H1 (cell line): ENCODE measurements at places on chromosomes 12 and 14. TPM values are rescaled to one million over a fixed set of nuclear protein-coding genes. Genes with fewer than 3 reads are reported as not detected.

DNA sequence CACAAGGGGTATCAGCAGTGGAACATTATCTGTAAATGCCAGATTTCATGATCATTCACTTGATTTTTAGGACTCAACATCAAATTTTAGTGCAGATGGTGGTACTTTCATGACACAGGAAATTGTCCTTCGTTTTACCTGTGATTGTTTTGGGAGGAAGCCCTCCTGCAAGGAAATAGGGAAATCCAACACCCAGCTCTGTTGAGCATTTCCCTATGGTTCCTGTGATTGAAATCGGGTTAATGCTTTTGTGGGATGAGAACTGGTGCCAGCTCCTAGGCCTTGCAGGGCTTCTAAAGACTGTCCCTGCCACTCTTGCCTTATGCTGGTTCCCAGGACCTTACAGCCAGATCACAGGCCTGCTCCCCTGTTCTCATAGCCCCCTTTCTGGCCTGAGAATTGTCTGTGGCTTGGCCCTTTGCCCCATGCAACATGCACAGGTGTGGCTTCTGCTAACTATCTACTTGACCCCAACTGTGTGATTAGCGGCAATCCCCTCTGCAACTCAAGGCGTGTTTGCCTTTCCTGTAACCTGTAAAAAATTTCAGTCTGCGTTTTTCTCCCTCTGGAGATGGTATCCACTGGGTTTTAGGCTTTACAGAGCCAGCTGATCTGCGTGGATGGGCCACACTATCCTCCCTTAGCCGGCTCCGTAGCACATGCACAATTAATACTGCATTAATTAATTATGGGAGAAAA is 112.5 kb downstream of the ETV6 start:
- H3K36me3 ChIP-seq: no peaks in the 10 kb centered on the region; the same call in 1 of the 2 replicates
- DNase-seq: no peak
- H3K27me3 ChIP-seq: no peaks in the 10 kb centered on the region
- peaks cover 7% of the 10 kb centered on the region for H3K4me1 ChIP-seq
- H3K4me3 ChIP-seq: no peak overlapping the region

DNA sequence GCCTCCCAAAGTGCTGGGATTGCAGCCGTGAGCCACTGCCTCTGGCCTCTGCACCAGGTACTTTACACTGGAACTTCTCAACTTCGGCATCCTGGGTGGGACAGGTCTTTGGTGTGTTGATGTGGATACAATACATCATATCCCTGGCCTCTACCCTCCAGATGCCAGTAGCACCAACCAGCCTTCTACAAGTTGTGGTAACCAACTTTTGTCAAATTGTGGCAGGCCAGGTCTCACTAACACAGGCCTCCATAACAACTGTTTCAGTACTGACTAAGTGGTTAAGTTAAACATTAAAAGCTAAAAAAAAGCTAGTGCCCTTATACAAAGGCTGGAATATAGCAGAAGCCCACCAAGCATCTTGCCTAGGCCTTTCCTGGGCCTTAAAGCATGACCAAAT is 232.9 kb downstream of the PCNX1 start:
- H3K4me1 ChIP-seq: no peaks in the 10 kb centered on the region; the same call in none of the 2 replicates
- no peaks in the 10 kb centered on the region for H3K27me3 ChIP-seq
- no peak overlapping the region for H3K4me3 ChIP-seq
- H3K36me3 ChIP-seq: no peaks in the 10 kb centered on the region

DNA sequence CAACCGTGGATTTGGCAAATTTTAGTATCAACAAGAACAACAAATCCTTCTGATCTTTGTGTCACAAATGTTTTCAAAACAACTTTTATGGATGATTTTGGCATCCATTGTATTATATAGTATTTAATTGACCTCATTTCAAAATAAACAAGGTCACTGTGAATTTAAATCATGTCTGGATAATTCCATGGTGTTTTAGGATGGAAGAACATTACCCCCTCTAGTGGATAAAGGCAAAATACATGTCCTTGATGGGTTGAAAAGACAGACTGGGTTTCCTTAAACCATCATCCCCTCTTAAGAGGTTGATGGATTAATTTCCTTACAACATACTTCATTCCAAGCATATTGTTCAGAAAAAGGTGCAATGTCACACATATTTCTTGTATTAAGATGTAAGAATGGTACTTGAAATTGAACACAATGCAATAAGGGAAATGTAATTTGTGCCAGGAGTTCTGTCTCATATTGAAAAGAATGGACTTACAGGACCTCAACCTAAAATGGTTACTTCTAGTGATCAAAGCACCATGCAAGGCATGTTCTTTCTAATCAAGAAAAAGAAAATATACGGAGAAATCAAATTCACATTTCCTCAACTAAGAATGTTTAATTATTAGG is 352.0 kb downstream of the BCAT1 start:
- no peaks in the 10 kb centered on the region for H3K27me3 ChIP-seq
- no peaks in the 10 kb centered on the region for H3K4me1 ChIP-seq
- no peak overlapping the region for H3K27ac ChIP-seq
- H3K36me3 ChIP-seq: no peaks in the 10 kb centered on the region

DNA sequence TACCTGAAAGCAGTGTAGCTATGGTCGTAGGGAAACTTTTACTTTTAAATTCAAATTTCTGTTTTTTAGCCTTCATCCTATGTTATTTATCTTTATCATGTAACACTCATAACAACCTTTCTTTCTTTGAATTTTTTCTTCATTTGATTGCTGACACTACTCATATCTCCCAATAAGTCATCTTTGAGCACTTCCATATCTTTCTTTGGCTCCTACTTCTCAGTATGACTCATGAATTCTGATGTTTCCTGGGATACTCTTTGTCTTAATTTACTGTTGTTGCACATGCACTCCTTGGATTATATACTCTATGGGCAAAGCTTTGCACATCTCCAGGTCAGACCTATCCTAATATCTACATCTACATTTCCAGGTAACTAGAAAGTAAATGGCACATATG is 18.1 kb upstream of the IAPP start:
- peaks cover 4% of the 10 kb centered on the region; the same call in 1 of the 2 replicates for H3K4me1 ChIP-seq
- DNase-seq: no peak
- H3K27ac ChIP-seq: no peak overlapping the region
- no peaks in the 10 kb centered on the region for H3K36me3 ChIP-seq

DNA sequence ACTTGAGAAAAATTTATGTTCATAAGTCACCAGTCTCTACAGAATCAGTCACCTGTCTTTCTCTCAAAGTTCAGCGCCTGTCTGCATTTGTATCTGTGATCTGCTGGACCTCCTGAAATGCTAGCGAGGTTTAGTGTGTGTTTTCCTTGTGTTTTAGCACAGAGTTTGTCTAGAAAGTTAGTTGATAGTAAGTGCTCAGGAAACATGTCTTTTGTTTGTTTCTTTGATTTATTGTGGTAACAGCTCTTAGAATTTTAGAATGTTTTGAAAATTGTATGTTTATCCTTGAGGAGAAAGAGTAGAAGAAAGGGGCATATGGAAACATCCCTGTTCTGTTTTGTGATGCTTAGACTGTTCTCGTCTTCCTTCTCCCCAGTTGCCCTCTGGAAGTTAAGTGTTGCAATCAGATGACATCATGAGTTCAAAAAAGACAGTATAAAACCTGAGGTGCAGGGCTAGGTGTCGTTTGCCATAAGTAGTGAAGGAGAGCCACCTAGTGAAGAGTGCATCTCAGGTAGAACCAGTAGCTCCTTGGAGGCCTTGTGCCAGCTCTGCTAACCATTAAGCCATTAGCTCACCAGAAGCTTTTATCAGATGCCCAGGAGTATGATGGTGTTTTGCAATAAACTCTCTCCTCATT is 44.8 kb downstream of the FBXW8 start:
- no peaks in the 10 kb centered on the region for H3K27me3 ChIP-seq
- no peak for DNase-seq
- no peak overlapping the region for H3K4me3 ChIP-seq
- H3K4me1 ChIP-seq: peaks cover 3% of the 10 kb centered on the region
- H3K36me3 ChIP-seq: no peaks in the 10 kb centered on the region

- peaks cover 25% of the 10 kb centered on the region for H3K27me3 ChIP-seq
- no peaks in the 10 kb centered on the region for H3K36me3 ChIP-seq
- peaks cover 4% of the 10 kb centered on the region for H3K4me1 ChIP-seq
- no peak within 1 kb of the TSS for H3K27ac ChIP-seq
- H3K4me3 ChIP-seq: peak within 1 kb of the TSS; percentile 70
Measured at GRCh38 chr12:42589465-42590329, at the start of gene PRICKLE1. PRICKLE1 (minus strand) TSS chr12:42589746; CDS start chr12:42472516, 117,230 bp downstream.

GRCh38 chr12:40313928-40314327 is 89.1 kb downstream of the LRRK2 start:
- H3K36me3 ChIP-seq: no peaks in the 10 kb centered on the region
- H3K27ac ChIP-seq: no peak overlapping the region
- H3K27me3 ChIP-seq: no peaks in the 10 kb centered on the region
- no peak overlapping the region for H3K4me3 ChIP-seq
- no peak for DNase-seq
- no peaks in the 10 kb centered on the region for H3K4me1 ChIP-seq

The RDH16 gene
- 0.30 and 0.46 TPM in 2 replicates for total RNA-seq

The TOMM20L gene
- total RNA-seq: not detected in 2 replicates

The LAG3 gene
- 2.8 and 3.1 TPM in 2 replicates for total RNA-seq

The PRKD1 gene
- total RNA-seq: 6.8 TPM in 2 replicates

The MSRB3 gene
- total RNA-seq: 1.2 and 2.2 TPM in 2 replicates

The KIF26A gene
- 41.6 and 42.3 TPM in 2 replicates for total RNA-seq

The AVPR1A gene
- 0.11 and 0.20 TPM in 2 replicates for total RNA-seq

The TAC3 gene
- total RNA-seq: 9.7 and 11.7 TPM in 2 replicates

The NTN4 gene
- 1.3 and 1.7 TPM in 2 replicates for total RNA-seq
